ENCODE measurements at places on chromosomes 2 and 18.

GRCh38 chr18:73040247-73040646 lies 172.5 kb upstream of the NETO1 start:
- no peak for DNase-seq

GRCh38 chr18:37778417-37779165 lies 213.0 kb upstream of the CELF4 start:
- DNase-seq: peak; percentile 67

GRCh38 chr2:60318544-60318943 lies 234.9 kb downstream of the BCL11A start:
- no peak for DNase-seq

- no peak for DNase-seq
Observed at GRCh38 chr18:46609048-46609447, 48.0 kb downstream of the LOXHD1 start.

GRCh38 chr2:159832858-159833257 lies 34.9 kb upstream of the CD302 start:
- no peak for DNase-seq

GRCh38 chr2:100197631-100198153 lies 55.3 kb upstream of the AFF3 start:
- no peak for DNase-seq

GRCh38 chr2:30781961-30782533 lies 25.2 kb downstream of the CAPN13 start:
- DNase-seq: no peak

DNA sequence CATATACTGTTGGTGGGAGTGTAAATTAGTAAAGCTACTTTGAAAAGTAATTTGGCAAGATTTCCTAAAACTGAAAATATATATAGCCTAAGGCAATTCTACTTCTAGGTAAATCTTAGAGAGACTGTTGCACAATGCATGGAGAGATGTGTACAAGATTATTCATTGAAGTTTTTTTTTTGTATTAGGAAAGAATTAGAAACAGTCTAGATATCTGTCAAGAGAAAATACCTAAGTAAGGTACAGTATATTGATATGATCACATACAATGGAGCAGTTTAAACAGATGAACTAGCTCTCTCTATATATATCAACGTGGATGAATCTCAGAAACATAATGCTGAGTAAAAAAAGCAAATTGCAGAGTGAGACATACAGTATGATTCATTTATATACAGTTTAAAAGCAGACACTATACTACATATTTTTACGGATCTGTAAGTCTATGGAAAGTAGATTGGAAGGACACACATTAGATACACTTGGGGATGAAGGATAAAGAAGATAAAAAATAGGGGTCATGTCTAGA lies 59.3 kb upstream of the ACVR1 start:
- DNase-seq: no peak

DNA sequence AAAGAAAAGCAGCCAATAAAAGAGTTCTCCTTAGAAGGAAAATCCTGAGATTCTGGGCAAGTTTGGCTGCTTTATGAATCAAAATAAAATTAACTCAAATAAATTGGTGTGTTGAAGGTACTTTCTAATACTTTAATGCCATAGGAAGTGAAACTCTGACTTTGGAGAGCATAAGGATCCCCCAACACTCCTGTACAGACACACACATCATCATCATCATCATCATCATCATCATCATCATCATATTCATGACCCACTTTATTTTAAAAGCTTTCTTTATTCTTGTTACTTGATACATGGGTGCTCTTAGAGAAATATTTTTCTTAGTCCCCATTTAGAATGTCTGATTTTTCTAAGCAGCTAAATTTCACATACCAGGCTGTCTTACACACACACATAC lies 283.1 kb upstream of the CYRIA start:
- DNase-seq: no peak

GRCh38 chr18:1998121-1998520 lies 573.2 kb downstream of the METTL4 start:
- DNase-seq: no peak

GRCh38 chr2:2689306-2689705 lies 358.2 kb upstream of the MYT1L start:
- no peak for DNase-seq

DNA sequence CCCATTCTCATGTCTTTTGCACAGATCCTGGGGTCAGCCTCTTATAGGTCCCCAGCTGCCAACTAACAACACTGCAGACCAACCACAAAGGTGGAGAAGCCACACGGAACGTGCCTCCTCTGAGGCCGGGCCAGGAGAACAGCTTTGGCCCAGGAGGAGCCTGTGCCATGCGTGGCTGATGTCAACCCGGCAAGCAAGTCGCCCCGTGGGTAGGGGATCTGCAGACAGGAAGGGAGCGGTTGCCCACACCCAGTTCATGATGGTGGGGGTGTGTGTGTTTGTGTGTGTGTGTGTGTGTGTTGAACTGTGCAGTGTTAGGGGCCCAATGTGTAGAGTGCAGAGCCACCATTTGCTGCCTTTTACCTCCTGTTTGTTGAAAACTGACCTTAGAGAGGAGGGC lies 2.4 kb upstream of the CLEC4F start:
- DNase-seq: no peak

Measured in hindlimb muscle (tissue), 1 donor.